ENCODE measurements at places on chromosomes 16 and 17.
A peak's percentile ranks its signal among the peaks of the same experiment; 100 is the strongest.

GRCh38 chr17:69500911-69501429, 86.5 kb downstream of the MAP2K6 start:
- DNase-seq, result no peak

DNA sequence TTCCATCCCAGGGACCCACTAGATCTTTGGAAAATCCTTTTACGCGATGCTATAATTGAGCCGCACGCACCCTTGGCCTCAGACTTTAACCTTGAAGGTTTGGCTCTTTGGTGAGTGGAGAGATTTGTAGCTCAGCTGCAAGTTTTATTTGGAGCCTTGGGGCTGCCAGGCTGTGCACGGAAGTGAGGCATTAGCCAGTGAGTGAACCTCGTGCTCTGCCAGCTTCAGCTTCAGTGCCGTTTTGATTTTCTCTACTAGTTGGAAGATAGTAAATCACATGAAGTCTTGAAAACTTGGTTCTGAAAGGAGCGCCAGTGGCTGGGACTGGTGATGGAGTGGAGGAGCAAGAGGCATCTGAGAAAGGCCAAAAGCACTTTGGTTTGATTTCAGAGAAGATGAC, 17.3 kb downstream of the CRHR1 start:
- no peak for DNase-seq

GRCh38 chr16:3971706-3972105, 91.2 kb upstream of the CREBBP start:
- DNase-seq, result no peak

- DNase-seq, result no peak
Measured at GRCh38 chr16:54207837-54208236, 78.8 kb downstream of the IRX3 start.

DNA sequence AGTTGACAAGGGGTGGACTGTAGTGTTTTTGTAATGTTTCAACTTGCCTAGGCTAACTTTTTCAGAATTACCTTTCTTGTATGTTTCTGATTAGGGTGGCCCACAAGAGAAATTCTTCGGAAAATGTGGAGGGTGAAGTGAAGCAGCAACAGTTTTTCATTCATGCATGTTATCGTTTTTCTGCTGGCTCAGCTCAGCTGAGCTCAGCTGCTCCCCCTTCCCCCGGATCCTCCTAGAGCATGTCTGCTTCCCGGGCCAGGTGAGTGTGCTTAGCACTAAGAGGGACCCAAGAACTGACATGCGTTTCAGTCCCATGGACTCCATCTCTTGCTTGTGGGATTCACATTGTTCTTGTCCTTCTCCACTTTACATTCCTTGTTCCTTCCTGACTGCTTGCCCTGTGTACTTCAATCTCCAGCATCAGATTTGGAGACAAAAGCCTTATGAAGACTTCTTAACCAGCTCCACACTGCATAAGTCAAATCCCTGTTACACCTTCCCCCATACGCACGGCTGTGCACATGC, 33.6 kb downstream of the SCPEP1 start:
- DNase-seq, result no peak

DNA sequence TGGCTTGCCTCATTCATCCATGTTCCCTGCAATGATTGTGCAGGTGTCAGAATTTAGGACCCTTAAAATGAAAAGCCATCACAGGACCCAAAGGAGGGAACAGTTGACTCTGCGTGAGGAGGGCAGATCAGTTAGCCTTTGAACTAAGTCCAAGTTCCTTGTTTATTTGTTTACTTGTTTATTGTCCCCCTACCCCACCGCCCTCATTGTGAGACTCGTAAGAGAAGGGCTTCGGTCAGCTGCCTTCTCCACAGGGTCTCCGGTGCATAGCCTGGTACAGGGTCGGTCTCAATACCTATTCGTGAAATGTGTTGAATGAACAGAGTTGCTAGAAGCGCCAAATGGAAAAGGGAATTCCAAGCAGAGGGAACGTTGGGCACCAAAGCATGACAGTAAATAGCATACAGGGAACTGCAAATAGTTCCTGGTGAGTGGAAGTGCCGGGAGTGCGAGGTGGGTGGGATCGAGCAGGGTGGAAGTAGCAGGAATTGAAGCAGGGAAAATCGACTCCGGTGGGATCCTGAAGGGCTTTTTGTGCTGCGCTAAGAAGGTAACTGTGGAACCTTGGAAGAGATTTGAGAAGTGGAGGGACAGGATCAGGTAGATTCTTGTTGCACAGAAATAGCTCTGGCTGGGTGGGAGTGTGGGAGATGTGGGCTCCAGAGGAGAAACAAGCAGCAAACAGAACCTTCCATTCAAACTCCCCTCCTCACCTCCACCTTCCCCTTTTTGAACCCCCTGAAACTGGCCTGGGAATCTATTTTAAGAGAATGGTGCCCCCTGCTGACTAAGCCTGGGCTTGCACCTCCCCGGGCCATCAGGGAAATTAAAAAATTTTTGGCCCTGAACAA, 12.7 kb downstream of the SLC35B1 start:
- peak; percentile 62 for DNase-seq

GRCh38 chr17:17554266-17554665, 37.2 kb downstream of the PEMT start:
- DNase-seq, result no peak

GRCh38 chr17:8883353-8883752, 15.9 kb upstream of the PIK3R6 start:
- no peak for DNase-seq

DNA sequence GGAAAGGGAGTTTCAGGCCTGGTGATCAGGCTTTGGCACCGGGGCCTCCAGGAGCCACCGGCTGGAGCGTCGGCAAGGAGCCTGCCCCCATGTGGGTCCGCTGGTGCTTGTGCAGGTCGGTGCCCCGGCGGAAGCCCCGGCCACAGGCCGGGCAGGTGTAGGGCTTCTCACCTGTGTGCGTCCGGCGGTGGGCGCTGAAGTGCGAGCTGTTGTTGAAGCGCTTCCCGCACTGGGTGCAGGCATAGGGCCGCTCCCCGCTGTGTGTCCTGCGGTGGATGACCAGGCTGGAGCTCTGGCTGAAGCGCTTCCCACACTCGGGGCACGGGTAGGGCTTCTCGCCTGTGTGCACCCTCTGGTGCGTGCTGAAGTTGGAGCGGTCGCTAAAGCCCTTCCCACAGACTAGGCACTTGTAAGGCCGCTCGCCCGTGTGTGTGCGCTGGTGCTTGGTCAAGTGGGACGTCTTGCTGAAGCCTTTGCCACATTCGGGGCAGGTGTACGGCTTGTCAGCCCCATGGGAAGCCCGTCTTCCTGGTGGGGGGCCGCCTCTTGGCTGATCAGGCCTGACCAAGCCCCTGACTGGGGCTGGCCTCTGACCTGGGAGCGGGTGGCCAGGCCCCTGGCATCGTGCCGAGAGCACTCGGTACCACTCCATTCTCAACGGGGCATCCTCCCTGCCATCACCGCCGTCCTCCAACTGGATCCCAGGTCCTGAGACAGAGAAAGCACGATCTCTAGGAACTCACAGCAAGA, 14.4 kb downstream of the ZNF500 start:
- no peak for DNase-seq

GRCh38 chr17:39953471-39953888, 9.3 kb upstream of the GSDMA start:
- no peak for DNase-seq

- no peak for DNase-seq
Measured at GRCh38 chr16:59173408-59173831, 439.3 kb upstream of the GOT2 start.

DNA sequence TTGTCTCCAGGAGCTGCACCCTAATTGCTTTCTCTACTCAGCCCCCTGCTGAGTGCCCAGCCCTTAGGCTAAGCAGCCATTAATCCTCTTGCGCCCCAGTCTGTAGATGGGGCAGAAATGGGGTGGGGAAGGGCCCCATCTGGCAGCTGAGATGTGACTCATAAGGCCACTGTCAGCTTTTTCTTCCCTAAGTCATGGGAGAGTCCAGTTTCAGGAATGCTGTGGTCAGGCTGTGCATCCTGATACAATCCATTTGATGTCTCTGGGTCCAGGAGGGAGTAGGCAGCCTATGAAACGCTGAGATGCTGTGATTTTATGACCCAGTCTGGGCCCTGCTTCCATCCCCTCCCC, 12.3 kb downstream of the PLXDC1 start:
- no peak for DNase-seq

DNA sequence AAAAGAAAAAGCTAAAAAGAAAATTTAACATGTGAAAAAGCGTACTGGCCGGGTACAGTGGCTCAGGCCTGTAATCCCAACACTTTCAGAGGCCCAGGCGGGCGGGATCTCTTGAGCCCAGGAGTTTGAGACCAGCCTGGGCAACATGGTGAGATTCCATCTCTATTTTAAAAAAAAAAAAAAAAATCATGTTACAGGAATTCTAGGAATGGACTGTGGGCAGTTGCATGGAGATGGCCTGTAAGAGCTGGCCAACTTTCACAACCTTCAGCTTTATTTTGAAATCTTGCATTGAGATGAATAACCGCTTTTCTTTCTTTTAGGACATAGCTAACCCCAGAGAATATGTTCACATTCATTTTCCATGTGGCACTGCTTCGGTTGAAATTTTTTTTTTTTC, 8.2 kb upstream of the CIAO3 start:
- DNase-seq, result no peak

DNA sequence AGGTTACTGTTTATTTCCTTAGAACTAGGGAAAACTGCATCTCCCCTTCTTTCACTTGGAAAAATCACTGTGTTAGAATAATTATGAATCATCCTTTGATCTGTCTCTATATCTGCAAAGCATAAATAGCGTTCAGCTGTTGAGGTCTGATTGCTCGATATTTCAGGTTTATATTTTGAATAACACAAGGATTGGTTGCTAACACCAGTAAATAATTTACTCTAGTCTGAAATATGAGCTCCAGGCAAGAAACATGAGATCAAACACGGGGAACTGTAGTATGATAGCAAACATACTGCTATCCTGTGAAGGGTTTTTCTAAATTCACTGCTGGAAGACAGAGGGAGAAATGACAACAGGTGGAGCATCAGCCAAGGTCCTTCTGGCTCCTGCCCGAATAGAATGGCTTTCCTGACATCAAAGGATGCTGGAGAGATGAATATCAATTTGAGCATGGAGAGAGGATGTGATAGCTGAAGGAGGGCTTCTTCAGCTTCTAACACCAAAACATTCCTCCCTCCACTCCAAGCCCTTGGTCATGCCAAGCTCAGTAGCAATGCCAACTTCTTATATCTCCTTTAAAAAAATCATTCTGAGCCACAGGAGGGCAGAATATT, 450.3 kb downstream of the SHISA9 start:
- DNase-seq, result no peak

GRCh38 chr17:32275060-32276042, 9.7 kb downstream of the RHBDL3 start:
- DNase-seq, result no peak

DNA sequence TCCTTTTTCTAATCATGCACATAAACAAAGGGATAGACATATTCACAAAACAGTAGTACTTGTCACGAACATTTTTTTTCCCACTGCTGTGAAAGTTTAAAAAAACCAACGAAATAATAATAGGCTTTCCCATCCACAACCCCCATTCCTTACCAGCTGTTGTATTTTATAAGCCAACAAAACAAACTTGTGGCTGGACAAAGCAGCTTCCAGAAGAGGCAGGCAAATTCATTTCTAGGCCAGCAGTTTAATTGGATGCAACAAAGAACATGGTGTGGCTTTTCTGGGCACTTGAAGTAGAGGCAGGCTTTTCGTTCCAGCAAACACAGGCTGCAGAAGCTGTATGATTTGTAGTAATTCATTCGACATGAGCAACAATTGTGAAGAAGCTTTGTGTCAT, 56.0 kb upstream of the FAM20A start:
- DNase-seq, result no peak

GRCh38 chr17:29091606-29092289, 48.8 kb downstream of the PIPOX start:
- no peak for DNase-seq

- no peak for DNase-seq
Measured at GRCh38 chr17:37521821-37522220, 32.1 kb downstream of the DUSP14 start.

DNA sequence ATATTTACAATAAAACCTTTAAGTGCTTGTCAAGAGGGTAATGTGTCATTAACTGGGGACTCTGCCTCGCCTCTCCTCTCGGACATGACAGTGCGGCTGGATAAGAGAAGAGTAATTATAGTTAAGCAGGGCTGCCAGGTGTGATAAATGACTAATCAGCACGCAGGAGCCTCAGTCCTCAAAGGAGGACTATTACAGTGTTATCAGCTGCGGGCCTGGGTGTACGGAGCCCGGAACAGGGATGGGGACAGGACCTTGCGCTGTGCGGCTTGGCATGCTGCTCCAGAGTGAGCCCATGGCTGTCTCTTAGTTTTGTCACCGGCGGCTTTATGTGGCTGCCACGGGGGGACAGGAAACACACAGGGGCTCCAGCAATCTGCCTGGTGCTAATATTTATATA, 607.2 kb downstream of the MAF start:
- DNase-seq, result no peak

GRCh38 chr17:54544249-54544648, 356.4 kb upstream of the TOM1L1 start:
- no peak for DNase-seq

DNA sequence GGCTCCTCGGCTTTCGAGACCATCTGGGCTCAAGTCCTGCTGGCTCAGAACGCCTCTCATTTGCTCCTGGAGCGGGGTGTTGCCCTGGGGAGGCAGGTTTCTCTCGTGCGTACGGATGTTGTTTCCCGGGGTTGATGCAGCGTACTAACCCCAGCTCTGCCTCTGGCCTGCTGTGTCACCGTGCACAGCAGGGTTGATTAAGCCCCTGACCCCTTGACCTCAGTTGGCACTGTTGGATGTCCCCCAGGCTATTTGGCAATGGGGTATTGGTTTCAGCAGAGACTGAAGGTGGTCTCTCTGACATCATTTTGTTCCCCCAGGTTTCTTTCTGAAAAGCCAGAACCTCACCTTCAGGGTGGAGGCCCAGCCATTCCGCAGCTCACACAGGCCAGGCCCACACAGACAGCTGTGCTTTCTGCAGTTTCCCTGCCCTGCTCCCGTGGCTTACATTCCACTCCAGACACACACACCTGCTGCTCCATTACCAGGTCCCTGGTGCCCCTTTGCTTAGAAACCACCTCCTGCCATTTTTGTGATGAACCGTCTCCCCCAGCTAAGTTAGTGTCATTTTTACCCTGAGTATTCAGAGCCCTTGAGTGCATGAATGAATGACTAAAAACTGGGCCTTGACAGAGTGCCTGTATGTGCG, 233.5 kb downstream of the CCDC182 start:
- no peak for DNase-seq

GRCh38 chr17:49616086-49616485, 40.4 kb downstream of the NXPH3 start:
- DNase-seq, result no peak

DNA sequence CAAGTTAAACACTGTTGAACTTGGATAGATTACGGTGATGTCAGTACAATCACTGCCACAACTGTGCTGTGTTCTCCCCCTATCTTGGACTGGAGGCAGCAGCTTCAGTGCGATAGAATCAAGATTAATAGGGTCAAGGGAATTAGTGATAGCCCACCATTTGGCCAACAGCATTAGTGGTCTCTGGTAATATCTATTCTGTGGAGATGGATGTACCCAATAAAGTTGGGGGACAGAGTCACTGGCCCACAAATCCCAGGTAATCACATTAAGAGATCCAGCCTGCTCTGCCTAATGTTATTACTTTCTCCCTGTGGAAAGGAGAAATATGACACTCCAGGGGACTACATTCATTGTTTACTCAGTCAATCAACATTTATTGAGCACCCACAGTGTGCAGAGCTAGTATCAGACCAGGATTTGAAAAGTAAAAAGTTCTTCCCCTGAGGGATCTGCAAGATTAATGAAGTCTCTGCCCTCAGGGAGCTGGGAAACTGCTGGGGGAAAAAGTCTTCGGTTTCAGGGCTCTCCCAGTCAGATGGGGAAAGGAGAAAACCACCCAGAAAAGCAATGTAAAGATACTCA, 23.6 kb upstream of the ATP5MC1 start:
- no peak for DNase-seq

GRCh38 chr16:87836844-87837581, 32.3 kb downstream of the SLC7A5 start:
- DNase-seq, result no peak

GRCh38 chr17:17176341-17176740, 29.8 kb downstream of the PLD6 start:
- no peak for DNase-seq

Measured in stimulated activated CD4-positive, alpha-beta T cell treated with anti-CD3 and anti-CD28 coated beads, Interleukin-15, amount 100 ng/mL, for 1 hour (primary cell).